ENCODE measurements at places on chromosomes 2 and 18. TPM values are rescaled to one million over a fixed set of nuclear protein-coding genes. Genes with fewer than 3 reads are reported as not detected.

DNA sequence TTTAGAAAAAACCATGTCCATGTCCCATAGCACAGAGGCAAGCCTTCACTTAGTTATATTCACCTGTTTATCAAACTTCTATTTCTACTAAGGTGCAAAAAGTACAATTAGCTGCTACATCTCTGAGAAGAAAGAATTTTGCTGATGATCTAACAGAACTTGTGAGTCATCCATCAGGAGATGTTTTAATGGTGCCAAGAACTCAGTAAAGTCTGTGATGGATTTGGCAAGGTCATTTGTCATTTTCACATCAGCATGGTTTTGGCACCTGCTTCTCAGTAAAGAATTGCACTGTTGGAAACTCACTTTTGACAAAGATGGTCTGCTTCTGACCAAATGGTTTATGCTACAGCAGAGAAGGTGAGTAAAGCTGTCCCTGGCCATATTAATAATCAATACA is 195.7 kb upstream of the TMEFF2 start:
- DNase-seq: no peak

CTAGE1 gene
- polyA plus RNA-seq: not detected

DNA sequence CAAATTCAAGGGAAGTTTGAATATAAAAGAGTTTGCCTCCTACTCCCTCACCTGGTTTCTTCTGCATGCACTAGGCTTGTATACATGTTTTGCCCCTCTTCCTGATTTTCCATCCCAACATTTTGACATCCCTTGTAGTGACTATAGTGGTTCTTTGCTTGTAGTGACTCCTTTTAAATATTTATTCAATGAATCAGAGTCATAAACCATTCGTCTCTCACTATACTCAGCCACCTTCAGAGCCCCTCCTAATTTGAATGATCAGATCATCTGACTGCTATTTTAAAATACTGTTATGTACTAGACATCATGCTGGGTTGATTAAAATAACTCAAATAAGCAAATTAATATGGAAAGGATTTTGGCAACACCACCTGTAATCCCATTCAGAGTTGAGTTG is 492.1 kb upstream of the PIK3C3 start:
- no peak for DNase-seq

DNA sequence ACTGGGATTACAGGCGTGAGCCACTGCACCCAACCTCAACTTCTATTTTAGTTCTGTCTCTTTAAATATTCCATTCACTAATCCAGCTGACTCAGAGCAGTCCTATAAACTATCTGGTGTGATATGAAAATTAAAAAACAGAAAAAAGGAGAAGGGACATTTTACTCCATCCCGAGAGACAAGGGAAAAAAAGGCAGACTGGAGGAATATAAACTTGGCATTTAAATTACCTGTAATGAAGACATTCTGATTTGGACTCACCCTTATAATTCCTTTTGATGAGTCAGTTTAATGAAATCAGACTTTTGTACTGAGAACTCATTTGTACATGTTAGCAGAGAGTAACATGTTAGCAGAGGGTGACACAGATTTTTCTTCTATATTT is 74.8 kb upstream of the RIOK3 start:
- DNase-seq: no peak

GRCh38 chr2:20781656-20782265 is 41.1 kb downstream of the LDAH start:
- no peak for DNase-seq

GRCh38 chr2:176121190-176122051 is 1.1 kb upstream of the HOXD9 start:
- no peak for DNase-seq

DNA sequence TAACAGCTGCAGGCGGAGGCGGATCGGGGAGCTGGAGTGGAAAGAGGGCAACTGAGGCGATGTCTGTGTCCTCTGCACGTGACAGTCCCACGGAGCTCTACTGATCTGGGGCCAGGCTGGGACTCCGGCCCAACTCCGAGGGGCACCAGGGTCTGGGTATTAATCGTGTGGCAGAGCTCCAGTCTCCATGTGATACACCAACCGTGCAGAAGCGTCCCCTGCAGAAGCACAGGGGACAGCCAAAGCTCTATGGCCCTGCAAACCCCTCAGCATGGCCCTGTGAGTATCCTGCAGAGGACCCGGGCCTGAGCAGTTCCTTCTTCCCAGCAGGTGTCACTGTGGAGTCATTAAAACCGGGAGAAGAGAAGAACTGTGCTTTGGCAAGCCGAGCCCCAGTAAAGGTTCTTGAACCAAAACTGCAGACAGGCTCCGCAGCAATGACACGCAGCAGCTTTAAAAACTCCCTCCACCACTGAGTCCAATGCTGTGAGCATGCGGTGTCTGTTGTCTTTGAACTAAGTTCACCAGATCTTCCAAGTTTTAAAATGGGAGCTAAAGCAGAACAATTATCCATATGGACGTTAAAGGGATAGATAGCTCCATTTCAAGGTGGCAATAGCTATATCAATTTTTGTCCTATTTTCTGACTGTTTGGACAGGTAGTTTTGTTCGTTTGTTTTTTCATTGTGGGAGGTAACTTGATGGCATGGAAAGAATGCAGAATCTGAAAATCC is 79.4 kb downstream of the TMEM182 start:
- DNase-seq: peak; percentile 7

- DNase-seq: no peak
Observed at GRCh38 chr2:189213250-189213649, 33.7 kb upstream of the COL5A2 start.

GRCh38 chr2:141417246-141417797 is 713.5 kb downstream of the LRP1B start:
- DNase-seq: no peak

DNA sequence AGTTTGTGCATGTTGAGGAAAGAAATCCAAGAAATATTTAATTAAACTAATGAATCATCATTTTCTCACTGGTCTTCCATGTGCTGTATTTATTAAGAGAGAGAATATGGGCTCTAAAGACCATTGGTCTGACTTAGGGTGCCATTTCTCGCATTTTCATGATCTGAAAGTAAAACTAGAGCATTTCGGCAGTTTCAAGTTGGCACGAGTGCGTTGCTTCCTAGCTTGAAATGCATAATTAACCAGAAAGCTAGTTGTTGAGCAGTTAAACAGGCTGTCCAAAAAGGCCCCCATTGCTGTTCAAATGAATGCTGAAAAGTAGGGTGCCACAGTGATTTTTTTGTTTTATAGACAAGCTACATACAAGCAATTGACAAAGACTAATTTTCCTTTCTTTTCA is 47.4 kb downstream of the SLC8A1 start:
- no peak for DNase-seq

Data from naive thymus-derived CD4-positive, alpha-beta T cell (primary cell).